GM20000 (cell line): ENCODE measurements at places on chromosomes 7 and 10.

DNA sequence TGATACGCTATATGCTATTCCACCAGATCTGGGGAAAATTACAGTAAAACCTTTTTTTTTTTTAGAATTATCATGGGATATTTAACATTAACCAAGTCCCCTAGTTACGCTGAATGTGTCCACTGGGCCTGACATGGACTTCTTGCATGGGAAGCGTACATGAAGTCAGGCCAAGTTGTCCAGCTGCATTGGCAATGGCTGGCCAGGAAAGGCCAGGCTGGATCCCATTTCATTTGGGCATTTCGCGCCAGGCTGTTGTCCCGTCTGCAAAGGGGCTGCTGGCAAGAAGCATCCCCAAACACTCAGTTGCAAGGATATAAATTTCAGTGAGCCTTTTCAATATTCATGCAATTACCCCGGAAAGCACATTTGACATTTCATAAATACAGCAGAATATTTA, 933.3 kb downstream of the GRID1 start:
- DNase-seq, result no peak

GRCh38 chr10:131044379-131045111, 267.0 kb downstream of the TCERG1L start:
- no peak for DNase-seq

GRCh38 chr10:126561294-126561920, 109.1 kb downstream of the C10orf90 start:
- no peak for DNase-seq

DNA sequence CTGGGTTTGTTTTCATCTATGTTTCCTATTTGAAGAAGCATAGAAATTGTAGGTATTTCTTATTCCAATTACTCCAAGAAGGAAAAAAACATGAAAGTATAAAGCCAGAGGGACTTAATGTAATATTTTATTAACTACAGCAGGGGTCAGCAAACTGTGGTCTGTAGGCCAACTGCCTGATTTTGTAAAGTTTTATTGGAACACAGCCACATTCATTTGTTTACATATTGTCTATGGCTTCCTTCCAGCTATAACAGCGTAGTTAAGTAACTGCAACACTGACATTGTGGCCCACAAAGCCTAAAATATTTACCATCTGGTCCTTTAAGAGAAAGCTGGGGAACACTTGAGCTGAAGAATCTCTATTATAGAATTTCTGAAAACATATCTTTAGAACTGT, 306.2 kb downstream of the BICC1 start:
- no peak for DNase-seq

GRCh38 chr7:1923409-1924257, 253.6 kb downstream of the ELFN1 start:
- DNase-seq, result no peak

DNA sequence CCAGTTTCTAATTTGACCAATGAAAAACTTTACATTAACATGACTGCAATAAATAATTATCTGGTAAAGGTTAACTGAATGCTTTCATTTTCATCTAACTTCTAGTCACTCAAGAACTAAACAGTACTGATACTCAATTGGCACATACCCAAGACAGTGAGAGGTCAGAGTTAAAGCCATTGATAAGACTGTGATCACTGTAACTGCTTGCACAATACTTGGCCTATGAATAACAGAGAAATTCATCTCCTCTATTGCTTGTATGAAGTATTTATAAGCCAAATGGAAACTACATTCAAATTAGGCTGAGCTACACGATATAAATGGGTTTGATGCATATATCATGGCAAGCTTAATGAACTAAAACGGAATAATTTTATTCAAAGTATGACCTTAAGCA, 43.0 kb downstream of the HERC4 start:
- no peak for DNase-seq

- no peak for DNase-seq
Observed at GRCh38 chr10:47143072-47143471, 156.9 kb upstream of the GDF10 start.

GRCh38 chr7:38796626-38797501, 112.1 kb downstream of the VPS41 start:
- peak; percentile 15 for DNase-seq

- no peak for DNase-seq
Observed at GRCh38 chr10:121834757-121835156, 93.1 kb downstream of the ATE1 start.

GRCh38 chr10:44293306-44293778, 91.6 kb downstream of the CXCL12 start:
- DNase-seq, result no peak

DNA sequence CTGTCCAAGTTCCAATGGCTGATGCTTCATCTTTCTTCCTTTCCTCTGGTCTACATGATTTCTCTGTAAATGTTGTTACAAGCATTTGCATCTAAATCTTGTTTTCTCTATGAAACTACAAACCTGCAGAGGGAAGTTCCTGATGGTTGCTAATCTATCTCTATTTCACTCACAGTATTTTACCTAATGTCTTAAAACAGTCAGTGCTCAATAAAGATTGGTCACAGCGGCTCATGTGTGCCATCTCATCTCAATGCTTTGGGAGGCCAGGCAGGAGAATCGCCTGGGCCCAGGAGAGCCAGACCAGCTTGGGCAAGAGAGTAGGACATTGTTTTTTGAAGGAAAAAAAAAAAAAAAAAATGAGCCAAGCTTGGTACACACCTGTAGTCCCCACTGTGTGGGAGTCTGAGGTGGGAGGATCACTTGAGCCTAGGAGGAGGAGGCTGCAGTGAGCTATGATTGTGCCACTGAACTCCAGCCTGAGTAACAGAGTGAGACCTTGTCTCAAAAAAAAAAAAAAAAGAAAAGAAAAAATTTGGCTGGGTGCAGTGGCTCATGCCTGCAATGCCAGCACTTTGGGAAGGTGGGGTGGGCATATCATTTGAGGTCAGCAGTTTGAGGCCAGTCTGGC, 71.3 kb upstream of the ARMC3 start:
- no peak for DNase-seq

- peak; percentile 30 for DNase-seq
Observed at GRCh38 chr10:71064413-71065118, 147.8 kb upstream of the UNC5B start.

DNA sequence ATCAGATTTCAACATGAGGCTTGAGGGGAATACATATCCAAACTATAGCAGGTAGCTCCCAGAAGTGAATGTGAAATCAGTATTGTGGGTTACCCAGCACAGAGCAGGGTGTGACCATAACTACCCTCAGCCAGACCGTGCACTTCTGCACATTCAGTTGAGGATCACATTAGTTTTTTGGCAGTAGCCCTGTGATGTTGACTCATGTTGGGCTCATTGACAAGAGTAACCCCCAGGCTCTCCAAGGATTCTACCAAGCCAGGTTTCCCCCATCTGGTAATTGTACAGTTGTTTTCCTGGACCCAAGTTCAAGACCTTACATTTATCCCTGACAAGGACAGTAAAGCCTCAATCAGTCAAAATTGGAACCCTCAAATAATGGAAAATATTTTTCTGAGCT, 11.7 kb upstream of the CPA4 start:
- DNase-seq, result no peak

DNA sequence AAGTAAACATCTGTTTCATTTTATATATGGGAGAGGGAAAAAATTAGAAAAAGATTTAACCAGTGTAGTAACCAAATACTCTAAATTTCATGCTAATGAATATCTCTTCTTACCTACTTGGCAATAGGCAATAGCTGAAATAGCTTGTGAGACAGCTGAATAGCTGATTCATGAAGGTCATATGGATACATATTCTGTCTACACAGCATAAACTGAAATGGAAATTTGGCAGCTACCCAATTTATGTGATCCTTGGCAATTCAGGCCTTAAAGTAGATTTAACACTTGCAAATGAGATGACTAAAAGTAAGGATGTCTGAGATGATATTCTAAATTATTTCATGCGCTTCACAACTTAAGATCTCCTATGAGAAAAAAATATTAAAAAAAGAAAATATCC, 261.2 kb upstream of the SEMA3A start:
- no peak for DNase-seq

DNA sequence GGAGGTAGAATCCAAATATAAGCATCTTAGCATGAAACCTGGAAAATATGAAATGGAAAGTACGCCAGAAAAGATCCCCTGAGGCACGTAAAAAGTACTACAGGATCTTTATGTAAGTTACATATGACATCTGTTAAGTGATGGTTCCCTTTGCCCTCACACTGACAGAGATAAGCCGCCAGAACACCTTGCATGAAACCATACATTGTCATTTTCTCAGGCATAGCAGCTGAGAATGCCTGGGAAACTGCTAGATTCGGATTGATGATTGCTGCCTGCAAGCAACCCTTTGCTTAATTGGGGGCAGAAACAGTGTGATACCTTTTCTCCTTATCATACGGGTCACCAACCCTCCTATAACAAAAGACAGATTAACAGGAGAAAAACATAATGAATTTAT, 826.6 kb upstream of the LRRN3 start:
- no peak for DNase-seq

GRCh38 chr7:51010534-51010933, 227.8 kb upstream of the GRB10 start:
- no peak for DNase-seq

- no peak for DNase-seq
Observed at GRCh38 chr10:131227163-131227740, 84.3 kb downstream of the TCERG1L start.

- no peak for DNase-seq
Observed at GRCh38 chr10:112509558-112510291, 62.7 kb downstream of the VTI1A start.

DNA sequence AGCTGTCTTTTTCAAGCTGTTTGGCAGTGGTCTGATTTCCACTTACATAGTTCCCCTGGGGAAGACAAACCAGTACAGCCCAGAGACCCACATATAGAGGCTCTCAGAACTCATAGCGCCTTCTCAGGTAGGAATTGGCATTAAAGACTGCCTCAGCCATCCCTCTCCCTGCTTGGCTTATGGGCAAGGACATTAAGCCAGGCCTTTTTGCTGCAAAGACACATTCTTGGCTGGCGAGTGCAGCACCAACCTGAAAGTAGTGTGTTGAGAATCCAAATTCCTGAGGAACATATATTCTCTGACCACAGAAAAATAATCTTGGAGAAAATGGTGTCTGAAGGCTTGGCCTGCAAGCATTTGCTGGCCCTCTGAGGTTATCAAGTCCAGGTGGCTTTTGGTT, 39.2 kb upstream of the HPS1 start:
- DNase-seq, result no peak

DNA sequence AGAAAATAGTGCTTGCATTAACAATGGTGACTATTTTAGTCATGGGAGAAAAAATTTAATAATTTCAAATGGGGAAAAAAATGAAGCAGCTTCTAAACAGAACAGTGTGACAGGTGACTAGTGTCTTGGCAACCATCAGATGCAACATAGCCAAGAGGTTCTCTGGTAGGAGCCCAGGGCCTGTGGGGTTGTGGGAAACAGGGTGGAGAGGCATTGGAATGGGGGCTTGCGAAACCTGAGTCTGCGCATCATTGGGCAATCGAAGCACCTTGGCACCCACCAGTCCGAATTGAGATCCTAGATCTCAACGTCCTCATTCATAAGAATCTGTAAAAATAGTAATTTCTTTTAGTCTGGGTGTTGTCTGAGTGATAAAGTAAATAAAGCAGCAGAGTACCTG, 19.2 kb upstream of the PARD3 start:
- no peak for DNase-seq

GRCh38 chr7:159015454-159016410, 128.9 kb downstream of the VIPR2 start:
- DNase-seq, result no peak

GRCh38 chr10:51691135-51691534, 8.3 kb downstream of the CSTF2T start:
- DNase-seq, result no peak

DNA sequence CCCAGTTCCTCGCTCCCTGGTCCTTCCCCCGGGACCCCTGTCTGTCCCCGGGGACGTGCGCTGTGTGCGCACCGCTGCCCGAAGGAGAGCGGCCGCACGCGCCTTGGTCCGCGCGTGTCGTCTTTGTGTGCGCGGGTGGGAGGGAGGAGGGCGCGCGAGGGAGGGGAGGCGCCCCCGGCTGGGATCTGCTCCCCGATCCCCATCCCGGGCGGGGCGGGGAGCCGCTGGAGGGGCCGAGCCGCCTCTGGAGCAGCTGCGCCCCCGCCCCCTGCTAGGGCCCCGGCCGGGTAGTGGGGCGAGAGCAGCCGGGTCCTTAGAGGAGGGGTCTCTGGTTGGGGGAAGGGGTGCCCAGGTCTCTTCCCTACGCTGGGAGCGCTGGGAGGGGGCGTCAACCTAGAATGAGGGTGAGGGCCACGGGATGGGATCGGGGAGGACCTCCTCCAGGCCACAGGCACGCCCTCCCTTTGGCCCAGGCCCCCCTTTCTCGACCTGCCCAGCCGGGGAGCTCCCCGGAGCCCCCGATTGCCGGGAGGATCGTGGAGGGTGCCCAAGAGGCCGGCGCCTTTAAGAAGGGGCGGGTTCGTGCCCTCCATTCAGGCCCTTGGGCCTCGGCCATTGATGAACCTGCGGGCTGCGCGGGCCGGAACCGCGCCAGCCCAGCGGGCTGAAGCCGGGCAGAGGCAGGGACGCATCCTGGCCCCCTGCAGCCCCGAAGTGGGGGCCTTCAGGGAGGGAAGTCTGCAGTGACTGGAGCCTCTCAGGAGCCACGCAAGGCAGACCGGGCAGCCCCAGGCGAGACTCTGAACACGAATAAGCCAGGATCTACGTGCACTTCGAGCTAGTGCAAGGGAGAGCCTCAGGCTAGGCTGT, 678 bp downstream of the SH2B2 start:
- DNase-seq, result peak; percentile 66

DNA sequence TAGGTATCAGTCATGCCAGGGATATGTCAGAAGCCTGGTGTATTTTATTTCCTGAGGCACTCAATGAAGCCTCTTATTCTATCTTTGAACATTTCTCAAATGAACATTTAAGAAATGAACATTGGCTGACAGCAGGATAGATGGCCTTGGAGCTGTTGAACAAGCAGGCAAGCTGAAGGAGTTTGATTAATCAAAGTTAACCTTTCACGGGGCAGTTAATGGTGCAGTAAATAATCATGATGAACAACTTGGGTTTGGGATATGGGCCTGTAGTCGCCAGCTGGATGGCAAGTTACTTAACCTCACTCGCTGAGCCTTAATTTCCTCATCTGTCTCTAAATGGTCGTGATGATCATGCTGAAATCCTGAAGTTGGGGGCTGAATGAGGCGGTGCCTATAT, 333.0 kb downstream of the SFMBT2 start:
- no peak for DNase-seq

GRCh38 chr7:44220046-44220357, 19.2 kb downstream of the YKT6 start:
- no peak for DNase-seq

GRCh38 chr7:150515248-150516147, 826 bp downstream of the GIMAP7 start:
- DNase-seq, result no peak

- no peak for DNase-seq
Observed at GRCh38 chr7:106178593-106179134, 66.6 kb upstream of the SYPL1 start.

GRCh38 chr7:135189221-135189662, 18.7 kb upstream of the CYREN start:
- DNase-seq, result no peak

- DNase-seq, result peak; percentile 47
Observed at GRCh38 chr10:101840102-101840684, 3.4 kb downstream of the KCNIP2 start.
